Caudate nucleus (tissue), 63 donors: ENCODE measurements at places on chromosomes 2 and 18.

DNA sequence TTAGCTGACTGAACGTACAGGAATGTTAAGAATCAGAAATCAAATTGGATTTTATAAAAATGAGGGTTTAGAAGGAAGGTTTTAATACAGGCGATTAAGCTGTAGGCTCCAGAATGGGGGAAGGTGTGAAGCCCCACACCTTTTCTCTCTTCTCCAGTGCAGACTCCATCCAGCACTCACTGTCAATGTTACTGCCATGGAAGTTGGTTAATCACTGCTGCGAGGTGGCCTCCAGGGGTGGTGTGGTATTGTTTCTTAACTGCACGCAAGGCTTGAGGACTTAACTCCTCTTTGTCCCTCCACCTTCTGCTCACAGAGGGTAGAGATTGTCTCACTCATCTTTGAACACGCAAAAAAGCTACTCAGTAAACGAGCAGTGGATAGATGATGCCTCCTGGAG is 26.9 kb upstream of the YWHAQ start:
- DNase-seq: no peak

- no peak for DNase-seq
Observed at GRCh38 chr2:39469807-39470206, 32.7 kb upstream of the MAP4K3 start.

DNA sequence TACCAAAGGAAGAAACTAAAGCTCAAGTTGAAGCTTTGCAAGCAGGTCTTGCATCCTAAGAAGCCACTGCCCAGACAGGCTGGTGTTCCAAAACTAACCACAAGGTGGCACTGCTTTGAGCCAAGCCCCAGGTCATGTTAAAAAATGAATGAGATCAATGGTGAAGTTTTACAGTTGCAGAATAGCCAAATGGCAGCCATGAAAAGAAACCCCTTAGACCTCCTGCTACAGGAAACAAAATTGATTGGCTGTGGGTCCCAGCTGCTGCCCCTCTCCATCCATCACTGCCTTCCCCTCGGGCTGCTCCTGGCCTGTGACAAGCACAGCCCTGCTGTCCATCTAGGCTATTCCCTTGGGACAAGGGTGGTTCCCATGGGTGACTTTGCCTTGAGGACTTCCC is 20.7 kb upstream of the MREG start:
- peak; percentile 38 for DNase-seq

DNA sequence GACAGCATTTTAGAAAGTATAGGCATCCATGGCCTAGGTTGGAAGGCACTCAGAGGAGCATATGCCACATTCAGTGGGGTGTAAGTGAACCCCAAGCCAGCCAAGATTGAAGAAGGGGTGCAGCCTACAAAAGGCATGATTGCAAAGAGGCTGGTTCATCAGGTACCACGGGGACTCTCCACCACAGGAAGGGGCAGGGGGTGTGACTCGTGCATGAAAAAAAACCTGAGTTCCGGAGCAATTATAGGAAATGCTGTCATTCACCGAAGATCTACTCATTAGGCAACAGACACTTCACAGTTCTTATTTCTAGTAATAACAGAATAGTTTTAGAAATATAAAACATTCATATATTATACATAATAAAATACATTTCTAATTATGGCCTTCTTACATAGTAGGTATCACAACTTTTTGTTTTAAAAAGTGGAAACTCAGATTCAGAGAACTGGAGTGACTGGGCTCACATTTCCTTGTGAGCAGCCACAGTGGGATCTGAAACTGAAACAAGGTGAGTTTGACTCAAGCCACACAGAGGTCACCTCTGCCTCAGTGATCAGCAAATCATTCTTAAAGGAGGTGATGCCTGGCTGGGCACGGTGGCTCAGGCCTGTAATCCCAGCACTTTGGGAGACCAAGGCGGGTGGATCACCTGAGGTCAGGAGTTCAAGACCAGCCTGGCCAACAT is 188.4 kb upstream of the GYPC start:
- DNase-seq: no peak

DNA sequence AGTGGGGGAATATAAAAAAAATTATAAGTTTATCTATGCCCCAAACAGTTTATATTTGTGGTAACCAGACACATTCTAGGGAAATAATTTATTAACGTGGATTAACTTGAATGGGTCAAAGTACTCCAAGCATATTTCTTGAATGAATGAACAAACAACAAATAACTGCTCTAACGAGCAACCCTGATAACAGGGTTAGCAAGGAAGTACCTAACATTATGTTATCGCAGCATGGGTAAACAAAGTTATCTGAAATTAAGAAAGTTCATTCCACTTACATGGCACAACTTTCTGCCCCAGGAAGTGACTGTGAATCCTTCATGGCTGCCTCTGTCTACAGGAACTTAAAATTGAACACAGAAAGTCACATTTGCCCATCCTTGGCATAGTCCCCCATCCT is 812.9 kb upstream of the ACVR2A start:
- no peak for DNase-seq

- no peak for DNase-seq
Observed at GRCh38 chr2:39593439-39594393, 72.0 kb upstream of the TMEM178A start.
